ENCODE measurements at places on chromosomes 6 and 20.

GRCh38 chr6:148800536-148800935 lies 53.7 kb downstream of the UST start:
- DNase-seq = no peak

GRCh38 chr6:124741341-124741740 lies 220.9 kb upstream of the RNF217 start:
- no peak for DNase-seq

GRCh38 chr20:37108676-37109075 lies 12.9 kb upstream of the RBL1 start:
- DNase-seq = no peak

DNA sequence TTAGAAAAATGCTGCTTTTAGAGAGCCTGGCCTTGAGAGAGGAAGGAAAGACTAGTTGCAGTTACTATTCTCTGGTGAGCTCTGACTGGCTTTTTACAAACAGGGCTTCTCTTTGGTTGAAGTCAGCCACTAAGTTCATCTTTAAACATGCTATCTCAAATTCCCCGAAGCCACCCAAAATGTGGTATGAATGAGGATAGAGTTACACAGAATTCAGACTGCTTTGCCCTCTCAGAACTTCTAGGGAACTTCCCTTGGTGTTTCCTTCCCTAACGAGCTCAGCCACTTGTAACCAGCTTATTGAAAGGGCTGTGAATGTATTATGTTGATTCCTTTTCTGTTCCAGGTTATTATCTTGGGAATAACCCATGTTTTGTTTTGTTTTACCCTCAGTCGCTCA lies 73.5 kb downstream of the EFHC1 start:
- DNase-seq = no peak

DNA sequence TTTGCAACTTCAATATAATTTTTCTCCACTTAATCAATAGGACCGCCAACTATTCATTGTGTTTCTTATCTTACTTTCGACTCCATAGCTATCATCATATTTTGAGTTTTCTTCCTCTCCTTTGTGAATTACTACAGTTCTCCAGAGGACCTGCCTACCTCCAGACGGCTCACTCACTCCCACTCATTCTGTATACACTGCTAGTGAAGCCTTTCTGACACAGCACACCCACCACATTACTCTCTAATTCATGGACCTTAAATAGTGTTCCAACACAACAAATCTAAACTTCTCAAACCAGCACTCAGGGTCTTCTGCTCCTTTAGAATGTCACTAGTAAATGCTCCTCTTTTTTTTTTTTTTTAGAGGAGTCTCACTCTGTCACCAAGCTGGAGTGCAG lies 23.8 kb downstream of the FKBP5 start:
- DNase-seq = no peak

GRCh38 chr6:113860181-113860955 lies 3.2 kb downstream of the MARCKS start:
- DNase-seq = peak; percentile 3

GRCh38 chr6:422433-423054 lies 31.0 kb downstream of the IRF4 start:
- DNase-seq = no peak

DNA sequence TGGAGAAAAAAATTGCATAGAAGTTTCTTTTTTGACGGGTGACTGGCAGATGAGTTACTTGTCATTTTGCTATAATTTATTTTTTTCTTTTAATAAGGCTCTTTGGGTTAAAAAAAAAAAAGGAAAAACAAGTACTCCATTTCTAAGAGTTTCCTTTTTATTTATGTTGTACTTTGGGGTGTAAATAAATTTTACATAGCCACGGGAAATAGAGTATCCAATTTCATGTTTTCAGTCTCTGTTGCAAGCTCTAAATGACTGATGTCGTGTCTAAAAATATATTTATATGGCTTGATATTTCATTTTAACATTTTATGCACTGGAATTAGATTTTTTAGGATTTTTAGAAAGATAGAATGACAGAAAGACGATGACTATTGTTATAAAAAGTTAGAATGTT lies 3.4 kb downstream of the EYA4 start:
- no peak for DNase-seq

GRCh38 chr6:21665110-21665391 lies 71.5 kb downstream of the SOX4 start:
- no peak for DNase-seq

DNA sequence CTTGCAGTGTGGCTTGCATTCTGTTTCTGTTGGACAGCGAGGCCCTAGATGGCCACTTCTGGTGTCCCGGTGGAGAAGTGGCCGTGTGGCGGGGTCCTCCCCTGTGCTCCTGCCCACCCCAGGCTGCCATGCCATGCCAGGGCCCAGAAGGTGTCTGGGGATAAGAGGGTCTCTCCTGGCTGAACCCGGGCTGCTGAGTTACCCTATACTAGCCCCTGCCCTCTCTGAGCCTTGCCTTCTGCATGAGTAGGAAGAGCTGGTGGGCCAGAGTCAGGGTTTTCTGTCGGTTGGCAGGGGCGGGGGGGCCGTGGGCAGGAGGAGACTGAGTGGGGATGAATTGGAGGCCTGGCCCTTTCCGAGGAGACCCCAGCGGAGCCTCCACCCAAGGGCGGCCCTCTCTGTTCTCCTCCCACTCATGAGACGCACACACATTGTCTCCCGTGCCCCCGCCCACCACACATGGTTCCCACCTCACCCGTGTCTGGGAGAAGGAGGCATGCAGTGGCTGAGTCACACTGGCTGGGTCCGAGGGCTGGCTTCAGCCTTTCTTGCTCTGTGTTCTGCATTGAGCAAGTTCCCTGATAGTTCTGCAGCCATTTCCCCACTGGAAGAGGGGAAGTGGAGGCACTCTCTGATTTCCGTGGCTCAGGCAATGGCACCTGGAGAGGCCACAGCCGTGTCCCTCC lies 24.6 kb downstream of the VSTM2L start:
- DNase-seq = no peak

- no peak for DNase-seq
These were observed 65.7 kb upstream of the EEF1A1 start for GRCh38 chr6:73586416-73586974.

DNA sequence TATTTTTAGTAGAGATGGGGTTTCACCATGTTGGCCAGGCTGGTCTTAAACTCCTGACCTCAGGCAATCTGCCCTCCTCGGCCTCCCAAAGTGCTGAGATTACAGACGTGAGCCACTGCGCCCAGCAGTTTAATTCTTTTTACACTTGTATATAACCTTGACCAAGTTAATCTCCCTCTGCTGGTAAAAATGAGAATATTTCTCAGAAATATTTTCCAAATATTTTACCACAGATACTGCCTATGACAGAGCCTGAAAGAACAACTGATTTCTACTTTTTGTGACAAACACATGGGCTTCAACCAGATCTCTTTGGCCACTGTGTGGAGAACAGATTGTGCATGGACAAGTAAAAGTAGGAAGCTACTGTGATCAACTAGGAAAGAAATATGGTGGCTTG lies 21.2 kb upstream of the NHSL1 start:
- DNase-seq = no peak

GRCh38 chr20:3583765-3584164 lies 79.4 kb downstream of the GFRA4 start:
- DNase-seq = no peak

DNA sequence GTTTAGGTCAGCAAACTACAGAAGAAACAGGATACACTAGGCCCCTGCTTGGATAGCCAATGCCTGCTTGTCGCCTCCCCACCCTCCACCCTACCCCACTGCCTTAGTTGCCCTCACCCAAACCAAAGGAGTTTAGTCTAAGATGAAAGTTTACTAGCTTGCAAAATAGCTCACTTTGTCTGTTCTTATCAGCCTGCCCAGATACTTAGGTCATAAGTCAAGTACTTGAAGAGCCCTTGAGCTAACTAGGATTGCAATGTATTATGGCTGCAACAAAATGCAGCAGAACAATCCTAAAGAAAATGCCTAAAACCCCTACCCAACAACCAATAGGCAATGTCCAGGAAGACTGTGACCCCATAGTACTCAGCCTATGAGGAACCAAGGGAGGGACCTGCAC lies 7.3 kb upstream of the ENTPD6 start:
- DNase-seq = no peak

DNA sequence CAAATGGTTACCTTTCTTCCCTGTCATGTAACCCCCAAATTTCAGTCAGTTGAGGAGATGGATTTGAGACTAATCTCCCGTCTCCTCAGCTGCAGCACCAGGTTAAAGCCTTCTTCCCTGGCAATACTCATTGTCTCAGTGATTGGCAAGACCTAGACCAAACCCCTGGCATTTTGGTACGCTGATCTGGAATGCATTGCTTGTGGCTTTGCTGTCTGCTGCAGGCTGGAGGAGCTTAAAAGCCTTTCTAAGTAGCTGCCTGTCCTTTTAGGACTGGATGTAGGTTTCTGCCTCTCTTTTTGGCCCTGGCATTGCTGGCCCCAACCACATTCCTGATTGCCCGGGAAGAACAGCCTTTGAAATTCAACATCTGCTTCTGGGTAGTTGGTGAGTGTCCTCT lies 729.6 kb upstream of the GJE1 start:
- no peak for DNase-seq

GRCh38 chr20:20888266-20888656 lies 175.8 kb upstream of the RALGAPA2 start:
- DNase-seq = no peak

GRCh38 chr20:5526516-5526915 lies 209.8 kb upstream of the PROKR2 start:
- DNase-seq = no peak

- DNase-seq = no peak
These were observed 70.2 kb downstream of the TENT5A start for GRCh38 chr6:81682235-81682795.

GRCh38 chr20:55151171-55151570 lies 675.8 kb downstream of the DOK5 start:
- no peak for DNase-seq

- DNase-seq = no peak
These were observed 39.8 kb upstream of the SNAP25 start for GRCh38 chr20:10178727-10179313.

GRCh38 chr6:170225852-170226417 lies 64.9 kb downstream of the DLL1 start:
- DNase-seq = no peak

GRCh38 chr6:90444160-90444714 lies 142.6 kb downstream of the MAP3K7 start:
- DNase-seq = no peak

DNA sequence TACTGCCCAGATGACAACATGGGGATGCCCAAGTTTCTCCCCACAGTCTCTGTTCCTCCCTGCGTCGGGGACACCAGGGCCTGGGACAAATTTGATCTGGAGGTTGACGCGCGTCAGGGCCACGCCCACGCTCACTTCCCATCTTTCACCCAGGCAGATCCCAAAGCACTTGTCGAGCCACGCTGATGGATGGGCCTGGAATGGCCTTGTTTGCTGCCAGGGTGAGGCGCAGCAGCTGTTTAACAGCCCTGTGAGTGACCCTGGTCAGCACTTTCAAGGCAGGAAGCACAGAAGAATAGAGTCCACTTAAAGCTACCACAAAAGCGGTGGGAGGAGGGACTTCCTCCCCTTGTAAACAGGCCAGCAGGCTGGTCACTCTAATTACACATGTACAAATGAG lies 324.7 kb upstream of the JARID2 start:
- no peak for DNase-seq

- DNase-seq = no peak
These were observed 563.1 kb downstream of the TFAP2A start for GRCh38 chr6:9851541-9852380.

- peak; percentile 81 for DNase-seq
These were observed 16.1 kb downstream of the ZSCAN12 start for GRCh38 chr6:28383235-28384142.

- no peak for DNase-seq
These were observed 9.0 kb downstream of the TEAD3 start for GRCh38 chr6:35487658-35488516.

DNA sequence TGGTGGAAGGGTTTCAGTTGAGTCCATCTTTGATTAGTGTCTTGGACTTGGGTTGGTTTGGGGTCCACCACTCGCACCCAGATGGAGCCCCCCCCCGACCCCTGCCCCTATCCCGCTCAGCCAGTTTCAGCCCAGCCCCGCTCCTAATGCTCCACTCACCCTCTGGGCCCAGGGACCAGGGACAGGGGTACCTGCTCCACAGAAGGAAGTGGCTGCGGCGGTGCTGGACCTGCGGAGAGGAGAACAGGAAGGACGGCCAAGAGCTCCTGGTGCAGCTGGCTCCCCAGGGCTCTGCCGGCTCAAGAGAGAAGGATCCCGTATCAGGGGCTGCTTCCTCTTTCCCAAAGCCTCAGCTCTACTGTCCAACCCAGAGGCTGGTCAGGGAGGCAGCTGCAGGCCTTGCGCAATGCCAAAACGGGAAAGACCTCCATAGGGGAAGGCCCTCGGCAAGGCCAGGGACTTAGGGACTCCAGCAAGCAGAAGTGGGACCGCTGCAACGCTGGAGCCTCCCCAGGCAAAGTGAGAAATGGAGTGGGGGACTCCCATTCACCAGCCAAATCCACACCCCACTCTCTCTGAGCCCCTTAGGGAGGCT lies at the start of gene SIGLEC1:
TSS of gene SIGLEC1 (minus strand) at position 322 of the 595 bp plus-strand sequence. CDS start 5,472 bp downstream, outside the sequence.
- no peak for DNase-seq
